ENCODE measurements at places on chromosomes 13 and 19.

GRCh38 chr13:98368019-98368418 is 190.9 kb upstream of the RNF113B start:
- no peak for DNase-seq

DNA sequence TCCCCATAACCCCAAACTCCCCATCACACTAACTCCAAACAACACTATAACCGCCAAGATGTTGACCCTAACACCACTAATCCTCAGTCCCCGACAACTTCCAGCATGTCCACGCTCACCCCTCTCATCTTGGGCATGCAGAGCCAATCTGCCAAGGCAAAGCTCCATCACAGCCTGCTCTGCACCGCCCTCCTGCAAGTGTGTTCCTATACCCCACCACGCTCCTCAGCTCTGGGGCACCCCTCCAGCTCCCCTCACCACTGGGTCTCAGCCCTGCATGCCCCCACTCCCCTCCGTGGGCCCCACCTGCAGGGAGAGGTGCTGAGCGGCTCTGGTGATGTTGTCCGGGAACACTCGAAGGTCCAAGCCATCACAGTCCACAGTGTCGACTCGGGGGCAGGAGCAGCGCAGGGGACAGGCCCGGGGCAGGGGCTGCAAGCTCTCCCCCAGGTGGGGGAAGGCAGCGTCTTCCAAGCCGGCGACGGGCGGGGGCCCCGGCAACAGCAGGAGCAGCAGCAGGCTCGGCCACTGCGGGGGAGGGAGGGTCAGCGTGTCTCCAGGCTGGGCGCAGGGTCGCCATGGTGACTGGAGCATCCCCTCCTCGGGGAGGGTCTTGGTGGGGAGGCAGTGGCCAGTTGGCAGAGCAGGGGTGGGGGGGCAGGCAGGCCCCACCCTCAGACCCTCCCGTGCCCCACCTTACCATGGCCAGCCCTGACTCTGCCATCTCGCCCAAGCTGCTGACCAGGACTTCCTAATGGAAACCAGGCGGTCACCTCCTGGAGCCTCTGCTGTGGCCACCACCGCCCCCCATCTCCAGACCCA is 527 bp downstream of the PODNL1 start:
- no peak for DNase-seq

DNA sequence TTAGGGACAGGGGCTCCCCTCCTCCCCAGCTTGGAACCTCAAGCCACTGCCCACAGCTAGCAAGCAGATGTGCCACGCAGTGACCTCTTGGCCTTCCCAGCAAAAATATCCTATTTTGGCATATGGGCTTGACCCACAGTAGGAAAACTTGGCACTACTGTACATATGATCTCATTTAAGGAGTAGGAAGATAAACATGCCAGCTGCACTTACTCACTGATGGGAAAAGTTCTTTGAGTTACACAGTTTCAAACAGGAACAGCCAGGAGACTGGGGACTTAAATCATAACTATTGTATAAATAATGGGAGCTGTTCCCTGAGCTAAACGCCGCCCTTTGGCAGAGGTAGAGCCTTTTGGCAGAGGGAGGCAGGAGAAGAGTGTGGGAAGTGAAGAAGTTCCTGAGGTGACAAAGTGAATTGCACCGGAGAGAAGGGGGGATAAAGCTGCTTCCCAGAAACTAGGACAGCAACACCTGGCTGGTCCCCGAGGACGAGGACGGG is 6.1 kb downstream of the SACS start:
- DNase-seq = no peak

- no peak for DNase-seq
Measured at GRCh38 chr19:29400917-29401711, 124.7 kb upstream of the VSTM2B start.

GRCh38 chr13:68232351-68233130 is 1002.4 kb upstream of the PCDH9 start:
- DNase-seq = no peak

- DNase-seq = no peak
Measured at GRCh38 chr13:113577881-113578435, 6.6 kb upstream of the TFDP1 start.

DNA sequence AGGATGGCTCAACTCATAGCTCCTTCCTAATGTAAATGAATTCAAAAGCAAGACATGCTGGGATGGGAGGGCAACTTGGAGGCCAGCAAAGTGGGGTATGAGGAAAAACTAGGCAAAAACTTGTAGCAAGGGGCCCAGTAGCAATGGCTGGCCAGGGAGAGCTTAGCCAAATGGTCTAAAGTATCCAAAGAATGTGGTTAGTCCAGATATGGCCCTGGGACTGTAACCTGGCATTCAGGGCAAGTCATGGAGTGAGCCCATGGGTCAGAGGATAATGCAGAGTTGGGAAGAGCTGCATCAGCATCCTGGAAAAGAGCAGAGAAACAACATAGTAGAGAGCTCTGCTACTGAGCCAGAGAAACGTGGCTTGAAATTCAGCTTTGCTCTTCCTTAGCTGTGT is 191.7 kb downstream of the SUCLA2 start:
- no peak for DNase-seq

- DNase-seq = no peak
Measured at GRCh38 chr19:42285541-42285941, 16.4 kb upstream of the PRR19 start.

DNA sequence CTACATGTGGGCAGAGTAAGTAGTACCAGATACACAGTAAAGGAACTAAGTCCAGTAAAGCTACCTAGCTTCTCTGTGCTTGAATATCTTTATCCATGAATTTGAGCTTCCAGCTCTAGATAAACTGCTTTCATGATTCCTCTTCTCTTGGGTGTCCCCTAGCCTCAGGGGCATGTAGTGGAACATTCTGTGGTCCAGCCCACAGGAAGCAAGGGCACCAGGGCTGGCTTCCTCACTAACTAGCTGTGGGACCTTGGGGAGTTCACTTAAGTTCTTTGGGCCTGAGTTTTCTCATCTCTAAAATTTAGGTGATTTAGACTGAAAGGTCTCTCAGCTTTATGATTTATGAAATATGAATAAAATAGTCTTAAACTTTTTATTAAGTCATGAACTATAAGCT is 185.7 kb downstream of the KATNAL1 start:
- DNase-seq = no peak

GRCh38 chr13:29858667-29859066 is 8.2 kb upstream of the UBL3 start:
- no peak for DNase-seq

- no peak for DNase-seq
Measured at GRCh38 chr13:41930154-41930553, 30.8 kb downstream of the VWA8 start.

GRCh38 chr13:79398915-79399314 is 7.1 kb downstream of the RBM26 start:
- DNase-seq = no peak

DNA sequence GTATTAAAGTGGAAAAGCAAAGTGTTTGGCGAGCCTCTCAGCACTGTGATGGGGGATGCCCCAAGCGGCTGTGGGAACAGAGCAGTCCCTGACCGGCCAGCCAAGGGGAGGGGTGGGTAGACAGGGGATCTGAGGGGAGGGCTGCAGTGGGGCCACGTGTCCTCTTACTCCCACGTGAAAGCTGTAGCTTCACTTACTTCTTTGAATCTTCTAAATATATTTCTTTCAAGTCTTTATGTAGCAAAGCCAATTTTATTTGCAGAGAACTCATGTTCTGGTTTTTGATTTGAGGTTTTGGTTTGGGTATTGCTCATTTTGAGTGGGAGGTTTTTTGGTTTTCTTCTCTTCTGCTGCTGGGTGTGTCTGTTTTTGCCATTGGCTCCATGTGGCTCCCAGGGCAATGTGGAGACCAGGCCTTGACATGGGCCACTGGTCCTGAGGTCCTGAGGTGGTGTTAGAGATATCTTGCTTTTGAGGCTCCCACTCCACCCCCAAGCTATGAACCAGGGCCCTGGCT is 17.7 kb upstream of the OVOL3 start:
- DNase-seq = peak; percentile 44

DNA sequence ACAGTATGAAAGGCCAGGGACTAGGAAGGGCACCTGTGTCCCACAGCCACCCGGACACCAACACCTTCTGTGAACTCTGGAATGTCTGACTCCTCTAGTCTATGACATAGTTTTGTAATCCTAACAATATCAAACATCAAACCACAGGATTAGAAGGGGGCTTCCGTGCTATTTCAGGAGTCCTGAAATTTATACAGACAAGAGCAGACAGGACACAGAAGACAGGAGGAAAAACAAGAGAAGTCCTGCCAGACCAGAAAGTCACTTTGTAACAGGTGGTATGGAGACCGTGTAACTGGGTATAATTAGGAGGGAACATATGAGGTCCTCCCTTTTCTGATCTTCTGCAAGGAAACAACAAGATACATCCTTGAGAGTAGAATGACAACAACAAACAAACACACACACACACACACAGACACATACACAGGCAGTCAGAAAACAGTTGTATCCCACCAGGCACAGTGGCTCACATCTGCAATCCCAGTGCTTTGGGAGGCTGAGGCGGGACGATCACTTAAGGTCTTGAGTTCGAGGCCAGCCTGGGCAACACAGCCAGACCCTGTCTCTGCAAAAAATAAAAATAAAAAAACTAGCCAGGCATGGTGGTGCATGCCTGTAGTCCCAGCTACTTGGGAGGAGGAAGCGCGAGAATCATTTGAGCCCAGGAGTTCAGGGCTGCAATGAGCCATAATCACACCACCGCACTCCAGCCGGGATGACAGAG is 13.1 kb downstream of the INSR start:
- DNase-seq = no peak

DNA sequence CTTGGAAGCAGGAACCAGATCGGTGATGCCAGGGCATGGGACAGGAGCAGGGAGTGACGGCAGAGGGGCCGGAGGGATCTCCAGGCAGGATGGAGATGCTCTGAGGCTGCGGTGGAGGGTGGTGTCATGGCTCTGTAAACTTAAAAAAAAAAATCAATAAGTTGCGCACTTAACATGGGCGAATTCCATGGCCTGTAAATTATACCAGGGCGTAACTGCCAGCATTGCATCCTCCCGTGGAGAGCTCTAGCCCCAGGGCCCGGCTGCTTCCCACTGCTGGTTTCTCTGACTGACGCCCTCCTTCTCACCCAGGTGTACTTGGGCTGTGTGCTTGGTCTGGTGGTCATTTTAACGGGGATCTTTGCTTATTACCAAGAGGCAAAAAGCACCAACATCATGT is 8.7 kb downstream of the ATP12A start:
- no peak for DNase-seq

GRCh38 chr19:55106591-55106990 is 10.8 kb downstream of the PPP1R12C start:
- DNase-seq = no peak

GRCh38 chr13:109858319-109858718 is 71.9 kb upstream of the IRS2 start:
- DNase-seq = no peak

GRCh38 chr19:43265664-43266025 is 3.7 kb downstream of the PSG9 start:
- DNase-seq = no peak

DNA sequence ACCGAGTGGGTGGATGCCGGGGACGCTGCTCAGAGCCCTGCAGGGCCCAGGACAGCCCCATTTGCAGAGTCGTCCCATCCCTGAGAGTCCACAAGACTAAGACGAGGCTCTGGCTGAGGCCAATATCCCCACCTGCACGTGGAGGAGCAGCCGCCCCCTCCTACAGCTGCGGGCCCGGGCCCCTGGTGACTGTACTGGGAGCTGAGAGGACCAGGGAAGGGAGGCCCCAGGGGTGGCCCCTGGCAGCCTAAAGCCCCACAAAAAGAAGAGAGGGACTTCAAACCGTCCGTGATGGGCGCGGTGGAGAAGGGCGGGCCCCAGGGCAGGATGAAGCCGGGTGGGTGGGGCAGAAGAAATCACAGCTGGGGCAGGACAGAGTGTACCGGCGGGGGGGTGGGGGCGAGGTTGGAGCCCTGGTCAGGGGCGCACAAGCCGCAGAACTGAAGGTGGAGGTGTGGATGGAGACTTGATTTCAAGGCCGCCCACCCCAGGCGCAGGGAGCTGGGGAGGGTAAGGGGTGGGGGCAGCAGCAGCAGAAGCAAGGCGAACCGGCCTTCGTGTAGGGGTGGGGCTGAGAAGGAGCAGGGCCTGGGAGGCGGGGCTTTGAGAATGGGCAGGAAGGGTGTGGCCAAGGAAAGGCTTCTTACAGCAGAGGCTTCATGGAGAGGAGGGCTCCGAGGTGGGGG is 12.9 kb downstream of the CFD start:
- peak; percentile 90 for DNase-seq

GRCh38 chr19:44700547-44700946 is 1.6 kb downstream of the CEACAM16 start:
- no peak for DNase-seq

DNA sequence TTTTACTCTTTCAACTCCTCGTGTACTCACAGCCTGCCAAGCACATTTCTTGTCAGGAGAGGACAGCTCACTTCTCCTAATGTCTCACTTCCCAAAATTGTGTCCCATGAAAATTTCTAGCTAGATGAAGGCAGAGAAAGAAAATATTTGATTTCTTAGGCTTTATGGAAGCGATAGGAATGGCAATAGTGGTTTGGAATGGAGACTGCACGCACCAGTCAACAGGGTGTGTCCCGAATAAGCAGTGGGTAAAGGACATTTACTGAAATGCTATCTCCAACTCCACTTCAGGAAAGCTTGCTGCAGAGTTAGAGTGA is 321 bp upstream of the ZNF222 start:
- DNase-seq = no peak

GRCh38 chr13:99698816-99699099 is 197.5 kb downstream of the TM9SF2 start:
- no peak for DNase-seq

- no peak for DNase-seq
Measured at GRCh38 chr13:49303533-49304252, 56.0 kb downstream of the CDADC1 start.

DNA sequence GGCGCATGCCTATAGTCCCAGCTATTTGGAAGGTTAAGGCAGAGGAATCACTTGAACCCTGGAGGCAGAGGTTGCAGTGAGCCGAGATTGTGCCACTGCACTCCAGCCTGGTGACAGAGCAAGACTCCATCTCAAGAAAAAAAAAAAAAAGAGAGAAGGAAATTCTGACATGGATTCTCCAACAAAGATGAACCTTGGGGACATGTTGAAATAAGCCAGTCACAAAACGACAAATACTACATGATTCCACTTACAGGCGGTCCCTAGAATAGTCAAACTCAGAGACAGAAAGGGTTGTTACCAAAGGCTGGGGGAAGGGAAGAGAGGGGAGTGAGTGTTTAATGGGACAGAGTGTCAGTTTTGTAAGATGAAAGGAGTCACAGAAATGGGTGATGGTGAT is 66.4 kb downstream of the F2RL3 start:
- no peak for DNase-seq

DNA sequence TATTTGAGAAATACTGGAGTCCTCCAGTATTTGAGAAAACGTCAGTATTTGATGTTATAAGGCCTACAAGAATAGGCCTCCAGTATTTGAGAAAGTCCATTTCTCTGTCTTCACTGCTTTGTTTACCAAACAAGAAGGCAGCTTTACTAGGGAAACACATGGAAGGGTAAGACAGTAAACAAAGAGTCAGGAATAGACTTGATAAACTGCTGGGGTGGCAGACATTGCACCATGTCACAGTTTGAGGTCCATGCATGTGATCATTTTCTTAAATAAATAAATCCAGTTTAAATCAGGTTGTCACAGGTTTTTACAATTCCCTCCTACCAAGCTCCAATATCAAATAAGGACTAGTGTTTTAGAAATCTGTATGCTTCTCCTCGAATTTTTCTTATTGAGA is 1431.0 kb upstream of the SPRY2 start:
- DNase-seq = no peak

GRCh38 chr13:56134524-56134923 is 1006.2 kb upstream of the PRR20A start:
- DNase-seq = no peak

GRCh38 chr19:8167985-8168384 is 18.6 kb upstream of the FBN3 start:
- DNase-seq = no peak

Data from stimulated activated CD8-positive, alpha-beta memory T cell treated with anti-CD3 and anti-CD28 coated beads, Interleukin-4, amount 100 ng/mL, for 48 hours (primary cell).